ENCODE measurements at places on chromosomes 6 and 20.

DNA sequence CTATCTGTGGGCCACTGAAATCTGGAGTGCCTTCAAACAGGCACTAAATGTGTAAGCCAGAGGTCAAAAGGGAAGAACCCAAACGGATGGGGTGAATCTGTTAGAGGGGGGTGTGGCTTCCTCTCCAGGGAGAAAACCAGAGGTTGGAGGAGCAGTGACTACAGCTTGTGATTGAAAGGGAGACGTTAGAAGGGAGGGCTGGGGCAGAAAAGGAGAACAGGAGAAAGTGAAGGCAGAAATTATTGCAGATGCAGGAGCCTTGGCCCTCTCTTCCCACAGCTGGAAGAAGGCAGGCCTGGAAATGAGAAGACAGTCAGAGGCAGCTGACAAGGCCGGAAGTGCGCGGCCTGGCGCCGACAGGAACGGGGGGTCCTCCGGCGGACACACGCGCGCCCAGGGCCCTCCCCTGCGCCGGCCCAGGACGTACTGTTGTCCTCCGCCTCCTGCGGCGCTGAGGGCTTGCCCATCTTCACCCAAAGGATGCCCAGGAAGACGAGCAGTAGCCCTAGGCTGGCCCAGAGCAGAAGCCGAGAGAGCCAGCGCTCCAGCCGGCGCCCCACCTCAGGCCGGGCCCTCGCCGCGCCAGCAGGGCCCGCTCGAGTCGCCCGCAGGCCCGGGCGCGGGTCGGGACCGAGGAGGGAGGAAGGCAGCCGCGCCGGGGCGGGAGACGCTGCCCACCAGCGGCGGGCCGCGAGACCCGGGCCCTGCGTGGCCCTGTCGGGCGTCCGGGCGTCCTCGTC lies 806 bp downstream of the LEMD2 start:
- DNase-seq: peak; percentile 83

DNA sequence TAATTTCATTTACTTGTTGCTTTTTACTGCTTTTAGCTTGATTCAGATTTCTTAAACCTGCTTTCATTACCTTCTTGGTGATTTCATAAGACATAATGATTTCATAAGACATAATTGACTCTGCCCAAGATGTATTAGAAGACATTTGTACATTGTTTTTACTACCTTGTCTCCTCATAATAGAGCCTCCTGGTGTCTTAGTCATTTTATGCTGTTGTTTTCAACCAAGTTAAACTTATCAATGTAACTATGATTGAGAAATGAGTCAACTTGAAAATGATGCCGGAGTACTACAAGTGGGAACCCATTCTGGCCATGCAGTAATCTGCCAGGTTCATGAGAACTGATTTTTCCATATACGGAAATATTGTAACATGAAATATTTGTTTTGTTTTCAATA lies 573.6 kb downstream of the MMUT start:
- DNase-seq: no peak

DNA sequence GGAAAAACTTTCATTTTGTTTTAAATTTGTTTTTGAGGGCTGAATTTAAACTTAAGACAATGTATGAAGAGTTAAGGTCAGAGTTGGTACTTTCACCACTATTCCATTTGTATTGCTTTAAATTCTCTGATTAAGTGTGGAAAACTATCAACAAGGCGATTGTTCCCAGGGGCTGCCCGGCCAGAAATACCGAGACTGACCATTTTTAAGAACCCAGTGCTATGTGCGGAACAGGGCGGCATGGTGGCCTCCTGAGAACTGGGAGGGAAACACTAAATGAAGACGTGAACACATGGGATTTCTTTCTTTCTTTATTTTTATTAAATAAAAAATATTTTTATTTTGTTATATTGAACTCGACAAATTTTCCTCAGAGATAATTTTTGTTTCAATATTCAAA lies 221.2 kb upstream of the QKI start:
- DNase-seq: no peak

DNA sequence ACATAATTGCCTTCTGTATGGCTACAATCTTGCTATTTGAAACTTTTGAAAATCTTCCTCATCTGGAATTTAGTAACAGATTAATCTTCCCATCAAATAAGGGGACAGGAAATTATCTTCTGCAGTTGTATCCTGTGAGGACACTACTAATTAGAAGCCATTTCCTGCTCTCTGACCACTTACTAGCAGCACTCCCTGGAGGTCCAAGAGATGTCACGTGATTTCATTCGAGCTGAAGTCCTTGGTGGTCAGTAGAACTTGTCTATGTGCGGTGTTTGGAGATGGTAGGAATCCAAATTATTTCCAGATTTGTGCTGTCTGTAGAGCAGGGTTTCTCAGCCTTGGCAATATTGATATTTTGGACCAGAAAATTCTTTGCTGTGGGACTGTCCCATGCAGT lies 202.5 kb downstream of the TFAP2B start:
- no peak for DNase-seq

DNA sequence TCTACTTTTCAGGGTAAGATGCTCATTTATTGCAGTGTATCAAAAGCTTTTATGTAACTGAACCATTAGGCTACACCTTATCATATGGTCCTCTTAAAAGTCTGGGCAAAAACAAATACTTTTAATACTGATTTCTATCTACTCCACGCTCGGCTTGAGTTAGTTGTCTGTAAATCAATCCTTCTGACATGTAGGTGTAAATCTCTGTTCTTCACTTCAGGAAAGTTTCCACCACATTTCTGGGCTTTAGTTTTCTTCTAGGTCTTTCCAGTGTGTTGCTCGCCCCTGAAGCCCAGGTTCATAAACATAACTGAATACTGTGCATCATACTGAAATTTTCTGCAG lies 89.2 kb upstream of the RNF217 start:
- DNase-seq: no peak

DNA sequence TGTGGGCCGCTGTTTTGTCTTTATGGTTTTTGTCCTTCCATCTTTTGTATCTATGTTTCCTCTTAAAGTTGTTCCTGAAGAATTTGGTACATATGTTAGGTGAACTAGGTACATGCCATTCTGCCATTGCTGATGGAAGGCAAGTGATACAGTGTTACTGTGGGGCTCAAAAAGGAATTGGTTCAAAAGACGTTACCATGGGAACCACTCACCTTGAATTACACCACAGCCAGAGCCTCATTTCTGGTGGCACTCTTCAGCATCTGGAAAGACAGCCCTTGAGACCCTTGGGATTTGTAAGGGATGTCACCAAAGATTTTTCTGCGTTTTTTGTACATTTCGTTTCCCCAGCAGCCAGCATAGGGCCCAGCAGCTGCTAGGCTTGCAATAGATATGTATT lies 31.9 kb downstream of the TMEM181 start:
- no peak for DNase-seq

DNA sequence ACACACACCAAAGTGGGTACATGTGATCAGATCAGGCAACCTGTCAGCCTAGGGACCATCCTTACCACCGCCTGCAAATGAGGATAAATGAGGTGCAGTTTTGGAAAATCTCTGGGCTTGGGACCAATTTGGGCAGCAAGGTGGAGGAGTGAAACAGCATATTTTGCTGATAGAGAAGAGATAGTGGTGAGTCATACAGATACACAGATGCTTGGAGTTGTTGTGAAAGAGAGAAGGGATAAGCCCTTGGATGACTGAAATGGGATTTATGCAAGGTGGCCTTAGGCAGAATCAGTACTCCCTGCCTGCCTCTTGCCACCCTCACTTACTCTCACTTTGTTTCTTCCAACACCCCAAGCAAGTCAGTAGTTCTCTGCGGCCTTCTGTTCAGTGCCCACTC lies 34.7 kb downstream of the BMP2 start:
- no peak for DNase-seq

DNA sequence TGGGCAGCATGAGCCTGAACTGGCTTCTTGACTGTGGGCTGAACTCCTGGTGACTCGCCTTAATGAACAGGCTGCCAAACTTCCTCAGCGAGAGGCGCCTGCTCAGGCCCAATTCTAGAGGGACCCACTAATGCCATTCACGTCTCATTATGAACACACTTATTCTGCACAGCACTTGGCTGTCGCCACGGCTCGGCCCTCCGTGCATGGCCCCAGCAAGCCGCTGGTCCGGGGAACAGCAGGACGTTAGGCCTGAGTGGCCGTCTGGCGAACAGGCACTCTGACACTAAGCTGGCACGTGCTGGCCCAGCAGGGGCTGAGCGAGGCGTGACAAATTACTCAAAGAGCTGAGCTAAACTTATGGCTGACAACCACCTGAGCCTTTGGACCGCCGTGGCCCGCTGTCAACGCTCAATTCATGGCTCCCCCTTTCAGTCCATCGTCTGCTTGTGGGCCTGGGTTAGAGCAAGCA lies 45.9 kb downstream of the INSM1 start:
- no peak for DNase-seq

- no peak for DNase-seq
Observed at GRCh38 chr6:37816599-37817375, 2.7 kb upstream of the ZFAND3 start.

DNA sequence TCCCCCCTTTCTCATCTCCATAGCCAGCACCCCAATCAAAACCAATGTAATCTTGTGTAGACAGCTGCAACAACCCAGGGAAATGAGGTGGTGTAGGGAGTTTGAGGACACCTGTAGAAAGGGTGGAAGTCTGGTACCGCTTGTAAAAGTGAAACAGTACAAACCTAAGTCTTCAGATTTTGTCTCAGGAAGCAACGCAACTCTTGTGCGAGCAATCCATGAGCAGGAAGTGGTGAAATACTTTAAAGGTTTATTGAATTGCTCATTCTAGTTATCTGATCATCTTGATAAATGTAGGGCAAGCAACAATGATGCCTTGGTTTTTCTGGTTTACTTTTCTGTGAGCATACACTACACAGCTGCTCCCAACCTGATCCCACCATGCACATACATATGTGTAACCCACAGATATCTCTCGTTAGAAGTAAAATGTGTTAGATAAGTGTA lies 71.1 kb upstream of the THEMIS start:
- no peak for DNase-seq

DNA sequence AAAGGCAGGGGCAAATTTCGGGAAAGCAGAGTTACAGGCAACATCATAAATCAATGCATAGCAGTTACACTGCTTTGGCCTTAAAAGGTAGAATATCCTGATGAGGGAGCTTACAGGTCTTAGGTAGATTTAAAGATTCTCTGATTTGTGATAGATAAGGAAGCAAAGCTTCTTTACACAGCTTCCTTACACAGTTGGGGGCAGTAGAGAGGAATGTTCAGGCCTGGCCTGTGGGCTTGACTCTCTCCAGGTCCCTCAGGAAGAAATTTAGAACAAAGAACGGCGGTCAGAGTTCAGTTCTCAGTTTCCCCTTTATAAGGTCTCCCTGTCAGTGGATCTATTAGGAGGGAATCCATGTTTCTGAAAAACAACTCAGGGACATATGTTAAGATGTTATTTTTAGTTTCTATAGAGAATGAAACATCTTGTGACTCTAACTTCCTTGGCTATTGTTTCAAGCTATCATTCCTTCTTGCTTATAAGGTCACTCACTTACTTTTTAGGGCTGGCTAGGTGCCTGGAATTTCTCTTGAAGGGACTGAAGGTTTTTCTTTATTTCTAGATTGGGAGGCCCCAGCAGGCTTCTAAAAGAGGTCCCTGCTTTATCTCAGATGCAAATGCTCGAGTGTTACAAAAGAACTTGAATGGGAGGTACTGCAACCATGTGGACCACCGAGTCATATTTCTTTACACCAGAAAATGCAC lies 11.8 kb downstream of the HLA-B start:
- DNase-seq: no peak

- DNase-seq: no peak
Observed at GRCh38 chr6:135311446-135312200, 130.5 kb downstream of the MYB start.

DNA sequence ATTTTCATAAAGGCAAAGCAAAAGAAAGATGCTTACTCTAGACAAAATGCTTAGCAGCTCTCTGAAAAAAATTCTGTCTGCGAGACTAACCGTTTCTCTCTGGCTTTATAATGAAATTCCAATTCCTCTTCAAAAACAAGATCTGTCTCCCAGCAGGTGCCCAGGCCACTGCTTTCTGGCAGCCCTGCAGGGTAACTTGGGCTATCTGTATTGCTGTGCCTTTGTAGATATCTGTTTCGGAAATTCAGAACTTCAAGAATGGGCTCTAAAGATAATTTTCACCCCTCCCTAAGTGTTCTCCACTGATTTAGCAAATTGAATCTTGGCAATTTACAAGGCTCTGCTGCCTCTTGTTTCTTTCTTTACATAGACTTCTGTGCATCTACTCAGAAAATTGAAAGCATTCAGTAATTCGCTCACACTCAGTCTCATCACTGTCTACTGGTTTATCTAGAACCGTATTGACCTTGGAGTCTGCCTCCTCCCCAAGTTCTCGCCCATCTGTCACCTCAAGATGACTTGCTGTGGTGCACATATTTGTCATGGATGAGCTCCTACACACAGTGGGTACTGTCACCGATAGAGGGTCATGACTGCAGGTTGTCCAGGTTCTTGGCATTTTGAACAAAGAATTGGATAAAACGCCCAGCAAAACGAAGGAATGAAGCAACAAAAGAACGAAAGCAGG lies 26.4 kb upstream of the FABP7 start:
- no peak for DNase-seq

DNA sequence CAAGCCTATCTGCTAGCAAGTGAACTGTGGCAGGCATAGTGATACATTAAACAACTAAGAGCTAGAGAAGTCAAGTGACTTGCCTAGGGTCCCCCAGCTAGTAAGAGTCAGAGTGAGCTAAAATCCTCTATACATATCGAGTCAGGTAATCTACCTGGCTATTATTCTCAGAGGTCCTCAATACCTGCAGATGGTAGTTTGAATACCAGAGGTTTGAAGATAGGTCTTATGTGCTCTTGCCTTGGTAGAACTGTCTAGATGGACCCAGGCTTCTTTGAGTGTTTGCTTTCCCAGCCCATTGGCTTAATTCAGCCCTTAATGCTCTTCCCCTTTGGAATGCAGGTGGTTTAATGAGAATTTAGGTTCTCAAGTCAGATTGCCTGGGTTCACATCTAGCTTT lies 1.1 kb downstream of the ERGIC3 start:
- no peak for DNase-seq

GRCh38 chr6:90065173-90065572 lies 170.9 kb downstream of the GJA10 start:
- peak; percentile 5 for DNase-seq

DNA sequence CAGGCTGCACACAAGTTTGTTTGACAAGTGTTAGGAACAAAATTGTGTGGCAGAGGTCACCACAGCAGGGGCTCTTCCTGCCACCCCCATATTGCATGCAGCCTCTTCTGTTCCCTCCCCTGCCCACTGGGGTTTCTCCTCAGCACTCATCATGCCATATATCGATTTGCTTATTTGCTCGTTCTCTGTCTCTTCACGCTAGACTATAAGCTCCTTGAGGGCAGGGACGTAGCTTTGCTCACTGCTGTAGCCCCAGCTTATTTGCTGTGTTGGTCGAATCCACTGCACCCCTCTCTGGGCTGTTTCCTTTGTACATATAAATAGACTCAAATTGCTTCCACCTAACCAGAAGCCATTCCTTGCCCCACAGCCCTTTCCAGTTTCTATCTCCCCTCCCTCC lies 19.6 kb downstream of the MAS1 start:
- DNase-seq: no peak

- DNase-seq: no peak
Observed at GRCh38 chr6:34511214-34511914, 44.8 kb downstream of the SPDEF start.

DNA sequence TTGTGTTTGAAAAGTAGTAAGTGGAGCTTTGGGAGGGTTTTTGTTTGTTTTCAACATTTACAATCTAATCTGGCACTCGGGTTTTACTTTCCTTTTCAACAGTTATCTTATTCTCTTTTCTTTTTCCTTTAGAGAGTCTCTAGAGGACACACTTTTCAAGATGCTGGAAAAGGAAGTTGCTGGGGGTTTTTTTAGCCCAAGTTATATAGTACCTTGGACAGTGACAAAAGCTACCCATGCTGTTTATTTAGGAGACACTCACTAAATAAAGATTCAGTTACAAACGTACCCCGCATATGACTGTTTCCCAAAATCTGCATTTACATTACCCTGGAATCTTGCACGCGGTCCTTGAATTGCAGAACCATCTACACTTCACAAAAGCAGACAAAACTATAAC lies 78.8 kb downstream of the MAP7 start:
- DNase-seq: no peak
